ENCODE measurements at places on chromosomes 4 and X.

DNA sequence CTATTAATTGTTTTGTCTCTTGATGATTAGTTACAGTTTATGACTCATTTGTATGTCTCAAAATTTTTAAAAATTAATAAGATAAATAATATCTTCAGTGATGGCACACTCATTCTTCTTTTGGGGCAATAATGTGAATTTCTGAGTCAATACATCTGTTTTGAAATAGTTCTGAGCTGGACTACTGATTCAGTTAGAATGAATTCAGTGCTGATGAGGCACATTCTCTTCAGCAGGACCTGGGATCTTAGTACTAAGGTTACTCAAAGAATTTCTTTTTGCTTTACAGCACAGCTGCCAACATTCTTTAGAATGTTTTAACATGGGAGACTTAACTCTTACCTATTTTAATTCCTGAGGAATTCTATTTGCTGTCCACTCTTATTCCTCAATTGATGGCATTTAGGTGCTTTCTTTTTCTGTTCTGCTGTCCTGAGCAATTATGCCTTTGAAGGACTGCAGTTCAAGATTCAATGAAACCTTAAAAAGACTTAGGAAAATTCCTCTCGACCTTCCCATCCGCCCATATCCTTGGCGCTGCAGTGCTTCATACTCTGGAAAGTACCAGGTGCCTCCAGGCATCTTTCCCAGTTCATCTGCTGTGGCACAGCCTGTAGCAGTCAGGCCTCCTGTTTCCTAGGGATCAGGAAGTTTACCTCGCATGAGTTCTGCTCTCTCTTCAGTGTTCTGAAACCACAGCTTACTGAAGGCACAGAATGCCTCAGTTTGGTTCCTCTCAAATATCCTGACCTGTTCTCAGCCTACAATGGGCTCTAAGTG is 213.7 kb downstream of the FSTL5 start:
- DNase-seq: peak; percentile 46

- DNase-seq: peak; percentile 0
Measured at GRCh38 chrX:147803948-147804347, 107.8 kb upstream of the FMR1 start.

GRCh38 chr4:111689731-111690130 is 455.5 kb upstream of the FAM241A start:
- DNase-seq: peak; percentile 61

DNA sequence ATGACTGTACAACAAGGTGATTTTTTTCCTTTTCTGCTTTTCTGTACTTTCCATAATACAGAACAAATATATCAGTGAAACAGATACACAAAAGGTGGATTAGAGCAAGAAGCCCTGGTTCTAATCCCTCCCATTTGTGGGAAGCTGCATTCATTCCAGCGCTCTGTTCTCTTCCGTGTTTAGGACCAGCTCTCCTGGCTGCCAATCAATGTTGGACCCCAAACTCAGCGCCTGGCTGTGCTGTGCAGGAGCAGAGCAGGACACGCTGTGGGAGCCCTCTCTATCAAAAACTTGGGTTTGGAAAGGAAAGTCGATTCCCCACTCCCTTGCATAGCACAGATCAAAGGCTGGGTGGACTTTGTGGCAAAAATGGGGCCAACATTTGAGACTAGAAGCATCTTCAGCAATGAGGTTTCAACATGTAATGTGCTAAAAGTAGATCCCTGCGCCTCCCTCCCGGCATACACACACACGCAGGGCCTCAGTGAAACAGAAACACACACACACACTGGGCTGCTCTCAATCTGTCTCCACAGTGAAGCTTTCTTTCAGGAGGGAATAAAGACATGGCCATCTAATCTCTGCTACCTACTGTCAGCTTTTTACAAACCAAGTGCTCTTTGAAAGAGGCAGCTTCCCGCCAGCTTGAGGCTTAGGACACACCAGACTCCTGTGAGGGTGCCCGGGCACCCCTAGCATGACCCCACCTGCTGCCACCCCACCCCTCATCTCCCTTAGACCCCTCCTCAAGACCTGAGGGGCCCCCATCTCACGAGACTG is 12.2 kb downstream of the WDR1 start:
- DNase-seq: peak; percentile 72

GRCh38 chr4:17981063-17981462 is 40.5 kb downstream of the LCORL start:
- DNase-seq: no peak

GRCh38 chr4:11042760-11043159 is 358.2 kb upstream of the CLNK start:
- DNase-seq: no peak

GRCh38 chr4:38820329-38821061 is 15.9 kb upstream of the TLR1 start:
- DNase-seq: no peak

DNA sequence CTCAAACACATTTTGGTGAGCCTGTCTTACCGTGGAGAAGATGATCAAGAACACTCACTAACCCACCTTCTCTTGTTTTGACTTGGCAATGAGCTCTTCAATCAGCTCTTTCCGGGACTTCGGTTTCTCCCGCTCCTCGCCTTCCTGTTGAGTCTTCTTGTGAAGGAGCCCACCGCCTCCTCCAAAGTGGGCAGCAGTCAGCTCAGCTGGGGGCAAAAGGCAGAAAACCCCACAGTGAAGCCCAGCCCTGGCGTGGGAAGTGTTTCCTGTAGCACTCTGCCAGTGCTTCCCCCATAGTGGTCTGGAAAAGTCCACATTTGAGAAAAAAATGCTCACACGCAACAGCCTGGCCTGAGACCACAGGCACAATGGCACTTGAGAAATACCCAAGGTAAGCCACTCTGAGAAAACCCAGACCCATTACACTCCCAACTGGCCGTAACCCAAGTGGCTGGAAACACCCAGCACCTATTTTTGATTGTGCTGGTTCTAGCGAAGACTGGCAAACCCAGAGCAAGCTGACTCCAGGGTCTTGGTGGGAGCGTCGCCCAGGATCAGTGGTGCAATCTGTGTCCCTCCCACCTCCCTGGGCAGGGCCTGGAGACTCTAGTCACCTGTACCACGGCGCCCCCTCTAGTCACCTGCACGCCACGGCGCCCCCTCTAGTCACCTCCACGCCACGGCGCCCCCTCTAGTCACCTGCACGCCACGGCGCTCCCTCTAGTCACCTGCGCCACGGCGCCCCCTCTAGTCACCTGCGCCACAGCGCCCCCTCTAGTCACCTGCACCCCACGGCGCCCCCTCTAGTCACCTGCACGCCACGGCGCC is 8.6 kb downstream of the NOP14 start:
- DNase-seq: no peak

- DNase-seq: no peak
Measured at GRCh38 chr4:1049591-1049905, 38.1 kb downstream of the FGFRL1 start.

- peak; percentile 70 for DNase-seq
Measured at GRCh38 chrX:19554786-19555185, 39.5 kb upstream of the MAP3K15 start.

DNA sequence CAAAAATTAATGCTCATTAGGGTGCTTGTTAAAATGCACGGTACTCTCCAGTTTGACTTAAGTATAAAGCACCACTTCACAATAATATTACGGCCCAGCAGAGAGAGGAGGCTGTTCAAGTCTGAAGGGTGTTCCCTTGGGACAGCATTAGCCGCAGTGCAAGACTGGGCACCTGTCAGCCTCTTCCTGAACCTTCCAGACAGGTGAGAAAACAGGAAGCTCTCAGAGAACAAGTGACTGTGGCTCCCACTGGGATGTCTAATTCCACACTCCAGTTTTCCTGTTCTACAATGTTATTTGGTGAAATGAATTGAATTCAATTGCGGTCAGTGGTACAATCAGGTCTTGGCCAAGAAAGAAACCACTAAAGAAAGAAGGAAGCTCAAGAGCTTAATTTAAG is 414.4 kb downstream of the SMARCA1 start:
- DNase-seq: no peak

GRCh38 chrX:133856819-133857218 is 128.6 kb downstream of the GPC3 start:
- DNase-seq: no peak

GRCh38 chrX:129115935-129116334 is 407.4 kb downstream of the SMARCA1 start:
- no peak for DNase-seq

DNA sequence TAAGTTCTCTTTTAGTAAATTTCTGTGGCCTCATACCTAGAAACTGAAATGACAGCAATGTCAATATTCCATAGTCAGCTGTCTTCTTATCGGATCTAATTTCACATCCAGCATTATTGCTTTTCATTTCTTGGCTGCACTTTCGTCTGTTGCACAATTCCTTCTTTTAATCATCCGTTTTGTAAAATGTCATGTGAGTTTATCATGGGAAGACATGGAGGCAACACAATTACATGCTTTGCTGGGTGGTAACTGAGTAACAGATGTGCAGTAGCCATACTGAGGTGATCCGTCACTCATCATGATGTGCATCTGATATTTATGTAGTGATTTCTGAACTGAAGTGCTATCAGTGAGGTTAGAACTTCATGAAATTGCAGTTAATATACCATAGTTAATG is 68.3 kb upstream of the SLC7A11 start:
- peak; percentile 61 for DNase-seq

GRCh38 chr4:519885-520682 is 21.1 kb downstream of the PIGG start:
- DNase-seq: no peak

DNA sequence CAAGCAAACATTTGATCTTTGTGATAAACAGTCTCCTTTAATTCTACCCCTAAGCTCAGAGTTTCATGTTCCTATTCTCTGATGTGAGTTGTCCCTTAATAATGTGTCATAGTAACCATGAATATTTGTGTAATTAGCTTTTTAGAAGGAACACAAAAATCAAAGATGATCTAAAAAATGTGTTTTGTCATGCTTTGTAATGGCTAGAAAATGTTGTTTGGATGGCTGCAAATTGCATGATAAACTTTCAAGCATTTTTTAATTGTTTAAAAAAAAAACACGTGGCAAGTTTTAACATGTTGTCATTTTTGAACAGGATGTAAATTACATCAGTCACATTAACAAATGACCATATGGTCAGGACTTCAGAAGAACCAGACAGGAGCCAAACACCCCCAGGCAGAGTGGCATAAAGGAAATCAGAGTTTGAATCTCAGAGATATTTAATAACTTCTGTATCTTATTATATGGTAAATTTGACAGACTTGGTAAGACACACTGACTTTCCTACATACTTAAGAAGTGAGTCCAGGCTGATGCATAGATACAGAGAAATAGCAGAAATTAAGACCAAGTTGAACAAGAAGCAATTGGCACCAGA is 223.9 kb upstream of the VEGFC start:
- DNase-seq: peak; percentile 89

DNA sequence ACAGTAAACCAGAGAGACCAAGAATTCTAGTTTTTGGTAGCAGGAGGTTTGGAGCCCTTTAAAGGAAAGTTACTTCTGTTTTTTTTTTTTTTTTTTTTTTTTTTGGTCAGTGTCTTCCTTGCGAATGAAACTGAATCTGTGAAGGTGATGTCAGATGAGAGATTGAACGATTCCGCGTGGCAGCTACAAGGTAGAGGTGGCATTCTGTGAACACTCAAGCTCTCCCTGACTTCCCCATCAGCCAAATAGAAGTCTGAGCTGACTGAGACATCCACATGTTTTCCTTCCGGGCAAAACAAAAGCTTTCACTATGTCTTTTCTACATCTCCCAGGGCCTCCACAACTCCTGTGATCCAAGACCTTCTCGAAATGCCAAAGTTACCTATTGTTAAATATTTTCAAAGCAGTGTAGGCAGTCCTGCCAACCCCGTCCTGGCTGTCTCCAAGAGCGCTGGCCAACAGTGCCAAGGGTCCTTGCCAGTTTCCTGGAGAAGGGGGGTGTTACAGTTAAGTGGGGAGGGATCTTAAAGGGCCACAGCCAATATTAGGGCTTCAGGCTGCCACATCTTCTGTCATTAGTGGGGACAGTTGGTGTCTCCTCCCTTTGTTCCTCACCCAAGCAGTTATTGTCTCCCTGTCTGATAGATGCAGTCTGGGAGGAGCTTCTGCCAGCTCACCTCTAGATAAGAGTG is 102.9 kb upstream of the SLC34A2 start:
- no peak for DNase-seq

DNA sequence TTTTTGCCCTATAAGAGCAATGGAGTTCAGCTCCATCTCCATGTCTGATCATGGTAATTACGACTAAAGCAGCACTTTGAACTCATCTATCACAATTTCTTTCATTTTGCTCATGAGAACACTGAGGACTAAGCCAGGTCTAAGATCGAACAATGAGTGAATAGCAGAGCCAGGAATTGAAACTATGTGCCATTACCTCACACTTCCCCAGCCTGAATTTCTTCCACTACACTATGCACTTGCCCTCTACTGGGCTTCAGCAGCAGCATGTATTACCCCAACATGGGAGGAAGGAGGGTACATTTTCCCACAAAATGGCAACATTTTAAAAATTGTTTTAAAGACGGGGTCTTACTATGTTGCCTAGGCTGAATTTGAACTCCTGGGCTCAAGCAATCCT is 274.7 kb upstream of the FGF13 start:
- peak; percentile 59 for DNase-seq

GRCh38 chr4:55675196-55675793 is 39.2 kb upstream of the NMU start:
- DNase-seq: no peak

DNA sequence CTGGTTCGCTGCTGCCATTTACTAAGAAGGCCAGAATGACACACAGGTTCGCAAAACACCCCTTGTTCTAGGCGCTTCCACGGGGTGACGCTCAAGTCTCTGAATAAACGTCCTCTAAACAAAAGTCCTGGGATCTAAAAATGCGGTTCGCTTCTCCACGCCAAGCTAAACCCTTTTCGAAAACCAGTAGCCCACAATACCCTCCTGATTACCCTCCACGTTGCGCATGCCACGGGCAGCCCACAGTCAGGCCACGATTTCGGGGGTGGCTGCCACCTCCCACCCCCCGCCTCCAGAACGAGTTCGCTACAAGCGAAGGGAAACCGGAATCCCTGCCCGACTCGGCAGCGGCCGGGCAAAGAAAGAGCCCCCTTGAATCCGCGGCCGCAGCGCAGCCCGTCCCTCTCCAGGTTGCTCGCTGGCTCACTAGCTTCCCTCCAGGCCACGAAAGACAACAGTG is 423 bp downstream of the RPL39 start:
- DNase-seq: peak; percentile 49

DNA sequence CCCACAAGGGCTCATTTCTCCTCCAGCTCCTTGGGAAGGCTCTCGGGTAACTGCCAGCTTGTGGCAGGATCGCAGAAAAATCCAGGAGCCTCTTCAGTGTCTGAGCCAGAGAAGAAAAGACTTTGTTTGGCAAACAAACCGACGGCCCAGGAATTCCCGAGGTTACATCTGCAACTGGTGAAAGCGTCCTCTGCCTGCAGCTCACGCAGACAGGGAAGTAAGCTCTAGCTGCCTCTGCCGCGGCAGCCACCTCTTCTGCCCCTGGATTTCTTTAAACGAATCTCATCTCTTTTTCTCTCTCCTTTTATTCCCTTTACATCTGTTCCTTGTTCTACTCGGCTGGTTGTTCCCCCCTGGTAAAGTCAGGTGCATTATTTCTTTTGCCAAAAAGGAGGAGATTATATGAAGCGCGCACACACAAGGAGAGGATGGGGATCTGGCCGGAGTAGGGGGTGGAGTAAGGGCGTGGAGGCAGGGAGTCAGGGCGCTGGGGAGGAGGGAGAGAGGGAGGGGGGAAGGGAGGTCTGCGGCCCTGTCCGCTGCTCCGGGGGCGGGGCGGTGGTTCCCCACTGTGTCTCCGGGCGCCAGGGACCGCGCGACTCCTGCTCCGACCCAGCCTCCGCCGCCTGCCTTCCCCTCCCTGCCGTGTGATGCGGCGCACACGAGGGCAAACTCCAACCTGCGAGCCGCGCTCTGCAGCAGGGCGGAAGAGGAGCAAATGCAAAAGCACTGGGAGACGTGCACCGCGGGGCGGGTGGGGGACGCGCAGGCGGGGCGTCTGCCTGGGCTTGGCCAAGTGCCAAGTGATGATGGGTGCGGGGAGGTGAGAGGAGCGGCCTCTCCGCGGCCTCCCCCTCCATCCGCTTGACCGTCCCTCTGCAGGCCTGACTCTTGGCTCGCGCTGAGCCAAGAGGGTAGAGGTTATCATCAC is at the start of gene DCHS2:
Gene DCHS2 (minus strand): TSS at position 459 of the 931 bp plus-strand sequence. CDS start 444 bp downstream, at position 15.
- peak; percentile 11 for DNase-seq
